ENCODE measurements at places on chromosomes 3 and 15. TPM values are rescaled to one million over a fixed set of nuclear protein-coding genes. Genes with fewer than 3 reads are reported as not detected.

Gene KNG1
- 2.3 TPM for total RNA-seq

GRCh38 chr3:67030785-67031740, 33.0 kb downstream of the KBTBD8 start:
- no peak for DNase-seq

GRCh38 chr3:109114746-109115145, 3.2 kb downstream of the MORC1 start:
- no peak for DNase-seq

DNA sequence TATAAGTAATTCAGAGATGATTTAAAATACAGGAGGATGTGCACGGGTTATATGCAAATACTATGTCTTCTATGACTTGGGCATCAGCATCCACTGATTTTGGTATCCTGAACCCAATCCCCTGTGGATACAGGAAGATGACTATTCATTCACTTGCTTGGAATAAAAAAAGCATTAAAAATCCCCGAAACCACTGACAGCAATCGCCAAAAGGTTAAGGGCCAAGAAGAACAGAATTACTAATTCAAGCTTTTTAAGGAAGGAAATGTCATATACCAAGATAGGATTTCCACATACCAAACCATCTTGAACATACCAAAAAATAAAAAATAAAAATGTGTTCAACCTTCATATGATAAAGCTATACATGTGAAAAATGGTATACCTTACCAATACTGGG, 93.7 kb downstream of the DLG1 start:
- no peak for DNase-seq

DNA sequence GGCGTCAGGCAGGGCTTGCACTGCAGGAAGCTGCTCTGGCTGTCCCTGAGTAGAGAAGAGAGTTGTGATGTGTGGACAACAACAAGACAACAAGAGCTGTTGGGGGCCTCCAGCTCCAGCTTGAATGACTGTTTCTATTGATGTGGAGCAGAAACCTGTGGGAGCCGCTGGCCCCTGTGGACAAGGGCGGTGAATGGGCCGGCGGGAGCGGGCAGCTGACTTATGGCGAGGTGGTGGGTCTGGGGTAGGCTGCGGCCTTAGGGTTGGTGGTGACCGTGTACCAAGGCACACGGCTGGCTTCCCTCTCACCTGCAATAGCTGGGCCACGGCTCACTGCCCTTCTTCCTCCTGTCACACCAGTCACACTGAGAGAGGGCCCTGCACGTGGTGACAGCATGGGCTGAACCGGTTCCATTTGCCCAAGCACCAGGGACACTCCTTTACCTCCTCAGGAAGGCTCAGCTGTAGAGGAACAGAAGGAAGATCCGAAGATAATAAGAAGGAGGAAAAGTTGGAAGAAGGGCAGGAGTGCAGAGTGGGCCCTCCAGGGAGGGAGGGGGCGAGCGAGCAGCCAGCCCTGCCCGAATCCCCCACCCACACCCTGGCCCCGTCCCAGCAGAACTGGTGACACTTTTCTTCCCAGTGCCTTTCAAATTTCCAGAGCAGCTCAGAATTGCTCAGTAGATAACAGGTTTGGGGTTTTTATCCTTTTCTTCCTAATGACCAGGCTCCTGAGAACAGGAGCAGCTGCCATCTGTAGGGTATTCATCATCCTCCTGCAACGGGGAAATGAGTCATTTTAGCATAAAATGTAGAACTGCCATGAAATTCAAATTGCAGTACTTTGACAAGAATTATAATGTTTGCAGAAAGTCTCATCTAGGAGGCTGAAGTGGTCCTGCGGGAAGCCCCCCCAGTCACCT, 136.9 kb downstream of the TJP1 start:
- no peak for DNase-seq

Gene SI
- 56.4 TPM for total RNA-seq

Gene ARIH2
- total RNA-seq, result 72.3 TPM

Gene ATRIP
- total RNA-seq, result 3.8 TPM

- DNase-seq, result no peak
Measured at GRCh38 chr3:167691366-167691765, 37.6 kb upstream of the WDR49 start.

DNA sequence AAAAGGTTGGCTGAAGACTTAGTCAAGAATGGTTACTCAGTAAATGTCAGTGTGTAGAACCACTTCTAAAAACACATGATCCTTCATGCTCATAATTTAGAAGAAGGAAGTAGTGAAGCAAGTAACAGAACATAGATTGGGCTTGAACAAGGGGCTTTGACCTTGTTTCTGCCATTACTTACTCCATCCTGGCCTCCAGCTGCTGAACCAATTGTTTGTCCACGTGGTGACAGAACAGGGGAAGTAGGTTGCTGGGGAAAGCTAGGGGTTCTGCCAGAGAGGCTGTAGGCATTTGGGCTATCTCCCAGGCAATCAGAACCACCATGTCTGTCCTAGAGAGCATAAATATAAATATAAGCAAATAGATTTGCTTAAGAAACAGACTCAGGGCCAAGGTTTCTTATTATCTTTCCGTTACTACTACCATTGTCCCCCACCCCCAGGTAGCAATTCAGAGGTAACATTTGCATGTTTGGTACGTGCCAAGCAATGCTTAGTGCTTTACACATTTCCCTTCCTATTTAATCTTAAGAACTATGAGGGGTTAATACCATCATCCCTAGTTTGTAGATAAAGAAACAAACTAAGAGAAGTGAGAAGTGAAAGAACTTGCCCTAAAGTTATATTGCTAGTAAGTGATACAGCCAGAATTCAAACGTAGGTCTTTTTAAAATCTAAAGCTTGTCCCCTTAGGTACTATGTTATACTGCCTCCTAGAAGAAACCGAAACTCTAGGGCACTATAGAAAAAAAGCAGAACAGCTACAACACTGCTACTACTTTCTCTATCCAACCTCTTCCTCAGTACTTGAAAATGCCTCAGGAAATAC, 3.0 kb upstream of the SPG11 start:
- no peak for DNase-seq

Gene CIDEC
- total RNA-seq, result 24.6 TPM

DNA sequence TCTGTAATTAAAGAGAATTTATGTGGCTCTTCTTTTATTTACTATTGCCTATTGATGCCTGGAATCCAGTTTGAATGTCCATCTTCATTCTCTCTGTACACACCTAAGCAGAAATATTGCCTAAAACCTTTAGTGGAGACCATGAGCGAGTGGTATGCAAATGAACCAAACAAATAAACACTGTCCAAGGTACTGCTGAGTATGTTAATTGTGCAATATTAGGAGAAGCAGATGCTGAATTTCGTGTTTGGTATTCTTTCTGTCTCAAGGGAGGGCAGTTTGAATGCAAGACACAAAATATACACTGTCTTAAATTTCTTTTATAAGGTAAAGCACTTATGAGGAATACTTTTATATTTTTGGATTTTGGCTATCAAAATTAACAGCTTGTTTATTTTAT, 440.9 kb downstream of the RBMS3 start:
- no peak for DNase-seq
